Activated CD4-positive, alpha-beta T cell treated with anti-CD3 and anti-CD28 coated beads for 48 hours (primary cell): ENCODE measurements at places on chromosomes 1 and 21.

DNA sequence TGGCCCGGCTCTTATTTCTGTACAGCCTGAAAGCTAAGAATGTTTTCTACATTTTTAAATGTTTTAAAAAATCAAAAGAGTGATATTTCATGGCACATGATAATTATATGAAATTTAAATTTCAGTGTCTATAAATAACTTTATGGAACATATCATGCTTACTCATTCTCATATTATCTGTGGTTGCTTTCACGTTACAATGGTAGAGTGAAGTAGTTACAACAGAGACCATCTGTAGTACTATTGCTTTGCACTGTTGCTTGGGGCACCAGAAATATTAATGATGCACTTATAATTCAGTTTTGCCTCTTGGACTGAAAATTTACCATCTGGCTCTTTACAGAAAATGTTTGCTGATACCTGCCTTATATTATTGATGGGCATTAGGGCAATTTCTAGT lies 481.6 kb downstream of the PLPP3 start:
- DNase-seq: no peak

GRCh38 chr1:219088778-219089557 lies 84.7 kb upstream of the LYPLAL1 start:
- no peak for DNase-seq

GRCh38 chr1:22959545-22960360 lies 12.9 kb downstream of the LACTBL1 start:
- no peak for DNase-seq

GRCh38 chr1:240824238-240824637 lies 212.3 kb upstream of the GREM2 start:
- DNase-seq: no peak

GRCh38 chr1:108678706-108679105 lies 13.4 kb upstream of the PRPF38B start:
- DNase-seq: no peak

- DNase-seq: no peak
Observed at GRCh38 chr1:10835421-10835820, 39.0 kb upstream of the CASZ1 start.

- DNase-seq: no peak
Observed at GRCh38 chr1:170640581-170640980, 23.4 kb upstream of the PRRX1 start.

DNA sequence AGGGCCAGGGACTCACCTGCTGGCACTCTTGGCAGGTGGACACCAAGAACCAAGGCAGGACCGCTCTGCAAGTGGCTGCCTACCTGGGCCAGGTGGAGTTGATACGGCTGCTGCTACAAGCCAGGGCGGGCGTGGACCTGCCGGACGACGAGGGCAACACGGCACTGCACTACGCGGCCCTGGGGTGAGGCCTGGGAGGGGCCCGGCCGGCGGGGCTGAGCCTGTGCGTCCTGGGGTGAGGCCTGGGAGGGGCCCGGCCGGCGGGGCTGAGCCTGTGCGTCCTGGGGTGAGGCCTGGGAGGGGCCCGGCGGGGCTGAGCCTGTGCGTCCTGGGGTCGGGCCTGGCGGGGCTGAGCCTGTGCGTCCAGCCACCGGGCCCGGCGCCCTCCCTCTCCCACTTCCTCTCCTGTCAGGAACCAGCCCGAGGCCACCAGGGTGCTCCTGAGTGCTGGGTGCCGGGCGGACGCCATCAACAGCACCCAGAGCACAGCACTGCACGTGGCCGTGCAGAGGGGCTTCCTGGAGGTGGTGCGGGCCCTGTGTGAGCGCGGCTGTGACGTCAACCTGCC lies 4.6 kb upstream of the MMP23B start:
- no peak for DNase-seq

- no peak for DNase-seq
Observed at GRCh38 chr1:81781749-81782148, 19.0 kb upstream of the ADGRL2 start.

- DNase-seq: no peak
Observed at GRCh38 chr1:248596615-248597014, 885 bp downstream of the OR2T10 start.

- DNase-seq: no peak
Observed at GRCh38 chr1:172400722-172401105, 19.8 kb upstream of the C1orf105 start.

DNA sequence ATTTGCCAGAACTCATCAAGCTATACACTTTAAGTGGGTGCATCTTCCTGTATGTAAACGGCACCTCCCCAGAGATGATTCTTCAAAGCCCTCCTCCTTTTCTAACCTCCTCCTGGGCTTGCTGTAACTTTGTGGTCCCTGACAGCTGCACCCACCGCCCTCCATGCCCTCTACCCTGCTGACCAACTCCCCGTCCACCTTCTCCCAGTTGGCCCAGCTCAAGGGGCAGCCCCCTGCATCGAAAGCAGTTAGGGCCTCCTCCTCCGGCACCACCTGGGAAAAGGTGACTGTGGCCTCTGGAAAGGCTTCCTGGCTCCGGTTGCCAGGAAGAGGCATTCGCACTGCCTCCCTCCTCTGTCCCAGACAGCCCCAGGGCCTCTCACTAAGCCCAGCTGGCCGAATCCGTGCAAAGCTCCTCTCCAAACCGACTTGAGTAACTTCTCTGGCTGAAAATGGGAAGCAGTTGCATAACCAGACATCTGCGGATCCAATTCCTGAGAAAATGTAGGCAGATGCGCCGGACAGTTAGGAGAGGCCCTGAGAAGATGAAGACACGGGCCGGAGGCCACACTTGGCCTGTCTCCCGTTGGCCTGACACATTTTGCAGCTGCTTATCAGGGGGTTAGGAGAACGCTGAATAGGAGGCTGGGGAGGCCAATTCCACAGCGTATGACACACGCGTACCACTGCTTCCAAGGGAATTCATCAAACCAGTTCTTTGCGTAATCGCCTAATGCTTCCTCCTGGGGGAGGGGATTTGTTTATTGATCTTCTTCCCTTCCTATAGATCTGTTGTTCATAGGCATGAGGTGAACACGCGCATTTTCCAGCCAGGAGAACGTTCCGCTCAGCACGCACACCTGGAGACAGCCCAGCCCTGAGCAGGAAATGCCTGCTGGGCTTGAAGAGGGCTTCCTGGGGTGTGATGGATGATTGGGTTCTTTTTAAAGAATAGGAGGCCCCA lies 48.7 kb upstream of the COL6A2 start:
- DNase-seq: no peak

GRCh38 chr1:54384471-54384870 lies 21.7 kb downstream of the SSBP3 start:
- no peak for DNase-seq

DNA sequence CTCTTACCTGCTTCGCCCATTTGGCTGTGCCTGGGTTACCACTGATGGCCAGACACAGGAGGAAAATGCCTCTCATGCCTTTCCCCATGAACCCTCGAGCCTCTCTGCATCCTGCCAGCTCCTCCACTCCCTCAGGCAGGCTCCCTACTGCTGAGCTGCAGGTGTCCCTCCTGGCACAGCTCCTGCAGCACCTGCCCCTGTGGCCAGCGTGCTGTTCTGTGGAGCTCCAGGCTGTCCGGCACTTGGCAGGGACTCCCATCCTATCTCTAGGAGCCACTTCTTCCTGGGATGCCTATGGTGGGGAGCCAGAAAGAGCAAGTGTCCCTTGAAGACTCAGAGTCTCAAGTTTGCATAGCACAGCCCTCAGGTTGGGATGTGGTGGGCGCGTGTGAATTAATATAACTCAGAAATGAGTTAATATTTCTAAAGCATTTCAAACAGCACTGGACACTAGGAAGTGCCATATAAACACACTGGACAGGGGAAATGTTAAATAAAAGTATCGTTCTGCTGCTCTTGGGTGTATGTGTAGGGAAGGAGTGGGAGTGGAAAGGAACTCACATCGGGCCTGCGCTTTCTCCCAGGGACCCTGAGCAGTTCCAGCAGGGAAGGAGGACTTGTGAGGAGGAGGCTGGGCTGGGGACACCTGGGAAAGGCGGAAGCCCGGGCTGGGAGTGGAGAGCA lies 2.7 kb downstream of the LRRC71 start:
- DNase-seq: no peak

DNA sequence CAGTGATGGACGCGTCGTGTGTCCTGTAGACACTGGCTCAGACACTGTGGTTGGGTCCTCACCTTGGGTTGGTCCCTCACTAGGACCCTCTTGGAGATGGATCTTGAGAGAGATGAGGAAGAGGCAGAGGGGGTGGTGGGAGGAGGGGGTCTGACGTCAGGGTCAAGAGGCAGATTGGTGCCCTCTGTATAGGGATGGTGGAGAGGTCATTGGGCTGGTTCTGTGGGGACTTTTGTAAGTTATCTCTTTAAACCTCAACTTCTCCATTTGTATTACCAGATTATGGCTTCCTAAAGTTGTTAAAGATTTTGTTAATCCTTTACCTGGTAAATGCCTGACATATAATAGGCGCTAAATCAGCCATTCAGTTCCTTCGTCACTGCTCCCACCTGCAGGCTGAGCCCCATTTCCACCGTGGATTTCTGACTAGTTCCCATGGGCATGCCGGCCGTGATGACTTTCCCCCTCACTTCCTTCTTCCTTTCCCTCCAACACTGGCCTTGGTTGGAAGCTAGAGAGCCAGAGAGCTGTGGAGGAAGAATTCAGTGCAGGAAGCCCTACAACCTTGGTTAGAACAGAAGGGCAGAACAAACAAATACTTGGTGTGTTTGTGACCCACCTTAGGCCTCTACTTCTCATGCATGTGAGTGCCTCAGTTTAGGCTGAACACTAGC lies 8.6 kb downstream of the H6PD start:
- DNase-seq: no peak

DNA sequence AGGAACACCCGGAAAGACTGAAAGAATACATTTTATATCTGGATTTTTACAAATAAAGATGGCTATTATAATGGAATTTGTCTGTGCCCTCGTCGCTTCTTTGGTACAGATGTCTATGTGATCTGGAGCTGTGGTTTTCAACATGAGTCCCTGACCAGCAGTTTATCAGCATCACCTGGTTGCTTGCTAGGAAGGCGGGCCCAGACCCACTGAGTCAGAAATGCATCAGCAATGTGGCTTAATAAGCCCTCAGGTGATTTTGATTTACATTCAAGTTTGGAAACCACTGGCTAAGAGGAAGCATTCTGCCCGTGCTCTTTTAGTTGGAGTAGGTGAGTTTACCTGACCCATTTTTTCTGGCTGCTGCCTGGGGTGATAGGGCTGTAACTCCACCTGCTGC lies 31.7 kb downstream of the ATP1A1 start:
- DNase-seq: no peak

GRCh38 chr1:153277852-153278251 lies 18.4 kb downstream of the LORICRIN start:
- DNase-seq: peak; percentile 70

GRCh38 chr21:33543505-33544129 lies 779 bp downstream of the SON start:
- DNase-seq: peak; percentile 87

DNA sequence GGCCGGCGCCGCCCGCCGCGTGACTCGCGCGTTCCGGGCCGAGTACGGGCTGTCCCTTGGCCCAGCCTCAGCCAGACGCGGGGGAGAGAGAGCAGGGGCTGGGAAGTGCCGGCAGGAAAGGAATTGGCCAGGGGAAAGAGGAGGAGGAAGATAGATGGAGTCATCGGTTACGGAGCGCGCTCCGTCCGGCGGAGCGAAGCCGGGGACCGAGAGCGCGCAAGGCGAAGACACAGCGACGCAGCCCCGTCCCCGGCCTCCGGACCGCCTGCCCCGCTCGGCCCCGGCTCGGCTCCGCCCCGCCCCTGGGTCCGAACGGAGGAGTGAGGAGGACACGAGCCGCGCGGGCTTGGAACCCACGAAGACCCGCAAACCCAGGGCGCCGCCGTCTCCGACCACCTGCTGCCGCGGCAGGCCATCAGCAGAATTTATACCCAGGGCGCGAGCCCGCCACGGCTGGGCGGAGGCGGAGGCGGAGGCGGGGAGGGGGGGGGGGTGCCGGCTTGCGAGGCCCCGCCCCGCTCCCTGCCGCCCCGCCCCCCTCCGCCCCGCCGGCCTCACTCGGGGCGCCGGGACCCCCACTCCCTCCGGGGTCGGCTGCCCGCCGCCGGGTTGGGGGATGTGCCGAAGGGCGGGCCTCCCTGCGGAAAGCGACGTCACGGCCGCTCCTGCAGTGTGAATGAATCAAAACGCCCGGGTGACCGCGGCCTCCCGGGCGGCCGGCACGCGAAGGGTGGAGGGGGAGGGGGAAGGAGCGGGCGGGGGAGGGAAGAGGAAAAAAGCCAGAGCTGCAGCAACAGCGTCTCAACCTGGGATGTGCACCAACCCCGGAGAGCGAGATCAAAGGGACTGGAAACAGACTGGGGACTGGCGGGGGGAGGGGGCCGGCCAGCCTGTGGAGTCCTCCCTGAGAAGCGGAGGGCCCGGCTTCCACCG lies at the start of gene LHX4:
TSS of gene LHX4 (plus strand) at position 782 of the 933 bp plus-strand sequence. CDS start 266 bp downstream, outside the sequence.
- DNase-seq: peak; percentile 32

DNA sequence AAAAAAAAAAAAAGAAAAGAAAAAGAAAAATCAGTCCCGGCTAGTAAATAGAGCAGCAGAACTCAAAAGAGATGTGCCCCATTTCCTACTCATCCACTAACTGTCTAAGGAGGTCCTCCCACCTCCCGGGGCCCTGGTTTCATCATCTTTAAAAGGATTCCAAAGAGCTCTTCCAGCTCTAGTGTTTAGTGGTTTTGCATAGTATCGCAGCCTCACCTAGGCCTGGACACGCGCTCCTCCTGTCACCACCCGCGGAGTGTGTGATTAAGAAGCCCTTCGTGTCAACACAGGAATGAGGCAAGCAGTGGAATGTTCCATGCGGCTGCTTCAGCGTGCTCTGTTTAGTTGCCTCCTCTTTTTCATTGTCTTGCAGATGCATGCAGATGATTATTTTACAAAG lies 49.0 kb downstream of the LBR start:
- DNase-seq: no peak

DNA sequence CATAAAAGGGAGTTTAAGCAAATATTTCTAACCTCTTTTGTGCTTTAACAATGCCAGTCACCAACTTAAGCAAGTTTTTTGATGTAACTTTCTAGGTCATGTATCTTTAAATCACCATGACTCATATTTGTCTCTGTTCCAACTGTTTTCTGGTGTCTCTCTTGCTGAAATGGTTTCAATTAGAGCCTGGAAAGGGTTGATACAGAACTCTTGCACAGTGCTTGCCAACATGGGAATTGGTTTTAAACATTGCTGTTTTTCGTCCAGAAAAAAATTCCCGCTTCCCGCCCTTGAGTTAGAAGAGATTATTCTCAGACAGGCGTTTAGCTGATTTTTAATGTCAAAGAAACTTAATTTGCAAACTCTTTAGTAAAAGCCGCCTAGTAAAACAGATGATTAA lies 46.4 kb upstream of the SLC22A15 start:
- no peak for DNase-seq

DNA sequence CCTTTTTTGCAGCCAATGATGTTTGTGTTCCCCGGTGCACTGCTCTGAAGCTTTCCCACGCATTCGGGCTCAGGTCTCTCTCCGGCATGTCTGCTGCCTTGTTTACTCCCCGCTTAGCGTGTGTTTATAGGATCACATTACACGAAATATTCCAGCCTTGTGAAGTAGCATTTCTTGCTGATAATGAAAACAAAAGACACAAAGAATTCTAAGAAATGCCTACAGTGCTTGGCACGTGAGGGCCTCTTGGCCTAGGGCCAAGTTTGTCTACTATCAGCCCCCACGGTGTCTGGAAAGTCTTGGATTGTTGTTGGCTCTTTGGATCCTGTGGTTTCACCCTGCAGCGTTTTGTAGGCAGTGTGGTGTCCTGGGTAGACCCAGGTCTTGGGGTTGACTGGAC lies 11.2 kb upstream of the GSTM4 start:
- DNase-seq: no peak
